IPS DF 6.9 (cell line): ENCODE measurements at places on chromosomes 11 and 22.

GRCh38 chr11:103907548-103908455 lies 128.6 kb upstream of the DDI1 start:
- DNase-seq = no peak

DNA sequence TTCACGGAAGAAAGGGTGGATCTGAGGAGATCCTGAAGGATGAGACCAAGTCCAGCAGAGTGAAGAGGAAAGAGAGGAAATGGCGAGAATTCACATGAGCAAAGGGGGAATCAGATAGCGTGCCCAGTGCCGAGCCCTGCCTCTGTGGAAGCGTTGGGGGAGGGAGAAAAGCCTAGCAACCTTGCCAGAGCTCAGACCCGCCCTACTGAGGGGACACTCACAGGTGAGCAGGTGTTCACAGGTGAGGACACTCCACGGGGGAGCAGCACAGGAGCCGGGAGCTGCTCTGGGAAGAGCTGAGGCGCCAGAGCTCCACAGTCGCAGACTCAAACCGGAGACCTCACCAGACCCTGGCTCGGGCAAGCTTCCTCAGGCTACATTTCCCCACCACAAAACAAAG lies 56.2 kb downstream of the MICAL3 start:
- no peak for DNase-seq

GRCh38 chr11:61361237-61361740 lies 393 bp downstream of the CYB561A3 start:
- no peak for DNase-seq

DNA sequence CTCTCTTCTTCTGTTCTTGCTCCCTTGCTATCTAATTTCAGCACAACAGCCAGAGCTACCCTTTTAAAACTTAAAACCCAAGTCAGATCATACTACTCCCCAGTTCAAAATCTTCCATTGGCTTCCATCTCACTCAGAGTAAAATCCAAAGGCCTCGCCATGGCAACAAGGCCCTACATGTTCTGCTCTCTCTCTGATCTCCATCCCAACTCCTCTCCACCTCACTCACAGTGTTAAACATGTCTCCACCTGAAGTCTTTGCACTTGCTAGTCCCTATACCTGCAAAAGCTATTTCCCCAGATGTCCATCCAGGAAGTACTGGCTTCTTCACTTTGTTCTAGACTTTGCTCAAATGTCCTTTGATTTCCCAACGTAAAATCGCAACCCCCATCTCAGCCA lies 3.0 kb upstream of the GRAP2 start:
- no peak for DNase-seq

DNA sequence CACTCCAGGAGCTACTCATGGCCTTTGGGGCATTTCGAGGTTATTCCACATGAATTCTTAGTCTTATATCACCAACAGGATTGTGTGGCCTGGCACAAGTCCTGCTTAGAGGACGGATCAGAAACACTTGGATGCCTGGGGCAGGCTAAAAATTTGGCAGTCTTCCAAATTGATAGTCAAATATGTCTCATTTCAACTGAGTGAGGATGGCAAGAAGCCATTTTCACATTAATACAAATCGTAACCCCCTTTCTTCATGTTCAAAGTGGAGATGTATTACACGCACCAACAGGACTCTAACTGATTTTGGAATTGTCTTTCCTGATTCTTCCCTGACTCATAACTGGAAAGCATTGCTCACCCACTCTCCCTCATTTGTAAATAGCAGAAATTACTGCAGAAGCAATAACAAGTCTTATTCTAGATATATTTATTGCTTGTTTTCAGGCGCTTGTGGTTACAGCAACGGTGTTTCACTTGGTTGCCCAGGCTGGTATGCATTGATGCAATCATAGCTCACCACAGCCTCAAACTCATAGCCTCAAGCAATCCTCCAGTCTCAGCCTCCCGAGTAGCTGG lies 10.3 kb upstream of the CCDC86 start:
- DNase-seq = no peak

- DNase-seq = no peak
Observed at GRCh38 chr22:35299217-35299672, 449 bp upstream of the TOM1 start.
